ENCODE measurements at places on chromosomes 1 and 21. TPM values are rescaled to one million over a fixed set of nuclear protein-coding genes. Genes with fewer than 3 reads are reported as not detected.

DNA sequence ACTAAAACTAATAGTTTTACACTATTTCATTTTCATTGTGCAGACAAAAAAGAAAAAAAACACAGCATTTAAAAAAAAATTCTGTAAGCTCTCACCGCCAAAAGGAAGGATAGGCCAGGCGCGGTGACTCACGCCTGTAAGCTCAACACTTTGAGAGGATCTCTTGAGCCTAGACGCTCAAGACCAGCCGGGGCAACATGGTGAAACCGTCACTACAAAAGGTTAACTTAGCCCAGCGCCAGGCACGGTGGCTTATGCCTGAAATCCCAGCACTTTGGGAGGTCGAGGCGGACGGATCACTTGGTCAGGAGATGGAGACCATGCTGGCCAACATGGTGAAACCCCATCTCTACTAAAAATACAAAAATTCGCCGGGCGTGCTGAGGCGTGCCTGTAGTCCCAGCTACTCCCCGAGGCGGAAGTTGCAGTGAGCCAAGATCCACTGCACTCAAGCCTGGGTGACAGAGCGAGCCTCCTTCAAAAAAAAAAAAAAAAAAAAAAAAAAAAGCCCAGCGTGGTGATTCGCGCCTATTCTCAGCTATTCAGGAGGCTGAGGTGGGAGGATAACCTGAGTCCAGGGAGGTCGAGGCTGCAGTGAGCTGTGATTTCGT is 14.3 kb upstream of the SPEN start:
- peak; percentile 83 for DNase-seq

GRCh38 chr1:31413405-31414001 is 490 bp downstream of the SERINC2 start:
- peak; percentile 88 for DNase-seq

DNA sequence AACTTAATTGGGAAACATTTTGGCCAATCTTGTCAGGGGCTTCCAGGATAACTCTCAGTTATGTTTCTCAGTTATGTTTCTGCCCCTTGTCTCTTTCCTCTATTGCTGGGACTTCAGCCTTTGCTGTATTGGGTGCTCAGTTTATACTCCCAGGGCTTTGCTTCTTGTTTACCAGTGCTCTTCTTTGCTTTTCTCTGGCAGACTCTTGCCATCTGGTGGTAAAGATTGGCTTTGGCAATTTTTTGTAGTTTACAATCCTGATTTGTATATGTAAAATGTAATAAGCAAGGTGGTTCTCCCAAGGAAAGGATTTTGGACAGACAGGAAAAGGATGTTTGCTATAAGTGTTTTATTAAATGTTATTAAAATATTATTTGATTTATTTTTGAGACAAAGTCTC is 37.9 kb downstream of the FABP3 start:
- DNase-seq, result peak; percentile 63

GRCh38 chr1:8708259-8708658 is 109.2 kb downstream of the RERE start:
- DNase-seq, result no peak

DNA sequence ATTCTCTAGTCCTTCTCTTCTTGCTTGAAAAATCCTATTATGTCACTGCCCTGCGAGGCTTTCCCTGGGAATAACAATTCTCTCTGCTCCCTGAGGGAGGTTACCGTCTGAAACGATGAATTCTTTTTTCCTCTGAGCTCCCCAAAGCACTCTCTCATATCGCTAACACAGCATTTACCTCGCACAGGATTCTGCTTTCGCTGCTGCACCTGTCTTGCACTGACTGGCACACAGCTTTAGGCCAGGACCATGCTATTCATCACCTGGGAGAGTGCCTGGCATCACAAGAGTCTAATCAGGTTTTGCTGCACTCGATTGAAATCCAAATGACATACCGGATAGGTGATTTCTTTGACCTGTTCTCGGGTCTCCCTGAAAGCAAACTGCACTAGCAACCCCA is 52.8 kb upstream of the GNG4 start:
- no peak for DNase-seq

DNA sequence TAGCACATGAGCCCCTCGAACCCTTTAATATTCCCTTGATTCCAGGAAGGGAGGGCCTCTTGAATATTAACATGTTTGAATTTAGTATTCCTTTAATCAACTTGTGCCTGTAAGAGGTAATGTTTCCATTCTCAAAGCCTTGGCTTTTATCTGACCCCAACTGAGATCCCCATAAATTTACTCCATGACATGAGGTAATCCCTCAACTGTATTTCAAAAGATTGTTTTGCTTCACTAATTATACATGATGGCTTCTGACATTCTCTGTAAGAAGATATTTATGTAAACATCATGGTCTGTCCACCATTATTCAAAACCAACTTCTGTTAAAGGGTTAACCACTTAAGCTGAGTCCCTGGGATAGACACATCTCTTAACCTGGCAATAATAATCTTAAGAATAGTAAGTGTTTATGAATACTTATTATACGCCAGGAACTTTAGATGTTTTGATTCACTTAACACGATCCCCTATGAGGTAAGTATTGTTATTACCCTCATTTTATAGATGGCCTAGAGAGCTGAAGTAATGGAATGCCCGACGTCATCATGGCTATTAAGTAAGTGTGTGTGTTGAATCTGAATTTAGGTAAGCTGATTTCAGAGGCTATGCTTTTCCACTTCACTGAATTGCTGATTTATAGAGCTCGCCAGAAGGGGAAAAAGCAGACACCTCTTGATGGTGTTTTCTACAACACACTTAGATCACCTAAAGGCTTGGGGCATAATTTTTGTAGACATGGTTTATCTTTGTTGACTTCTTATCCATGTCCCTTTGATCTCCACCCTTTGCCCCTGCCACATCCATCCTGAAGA is 11.1 kb downstream of the KRTAP19-1 start:
- no peak for DNase-seq

FCRLA gene
- not detected for total RNA-seq

DNA sequence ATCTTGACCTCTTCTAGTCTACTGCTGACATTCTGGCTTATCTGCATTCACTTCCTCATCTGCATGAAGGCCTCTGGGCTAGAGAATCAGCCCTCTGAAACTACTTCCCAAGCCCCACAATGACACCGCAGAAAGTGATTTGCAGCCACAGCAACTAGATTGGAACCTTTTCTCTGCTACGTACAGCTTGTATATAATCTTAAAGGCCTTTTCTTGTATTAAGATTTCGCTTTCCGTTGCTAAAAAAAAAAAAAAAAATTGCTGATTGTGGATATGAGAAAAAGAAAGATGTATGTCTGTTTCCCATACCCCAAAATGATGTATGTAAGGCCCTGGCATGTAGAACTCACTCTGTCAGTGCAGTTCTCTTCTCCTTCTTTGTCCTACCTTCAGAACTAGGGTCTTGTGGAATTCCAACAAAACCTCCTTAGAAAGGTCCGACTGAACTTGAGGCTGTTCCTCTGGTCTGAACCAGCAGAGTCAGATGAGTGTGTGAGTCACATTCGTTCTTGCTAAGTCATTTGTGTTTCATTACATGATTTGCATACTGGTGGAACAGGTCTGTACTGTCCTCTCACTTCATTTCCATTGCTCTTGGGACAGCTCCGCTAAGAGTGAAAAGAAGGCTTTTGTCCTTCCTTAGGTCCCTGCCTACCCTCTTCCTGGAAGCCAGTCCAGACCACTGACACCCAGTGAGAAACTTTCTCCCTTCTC is 62.7 kb downstream of the PLPP3 start:
- peak; percentile 89 for DNase-seq

NOS1AP gene
- total RNA-seq, result 2.3 TPM

DNA sequence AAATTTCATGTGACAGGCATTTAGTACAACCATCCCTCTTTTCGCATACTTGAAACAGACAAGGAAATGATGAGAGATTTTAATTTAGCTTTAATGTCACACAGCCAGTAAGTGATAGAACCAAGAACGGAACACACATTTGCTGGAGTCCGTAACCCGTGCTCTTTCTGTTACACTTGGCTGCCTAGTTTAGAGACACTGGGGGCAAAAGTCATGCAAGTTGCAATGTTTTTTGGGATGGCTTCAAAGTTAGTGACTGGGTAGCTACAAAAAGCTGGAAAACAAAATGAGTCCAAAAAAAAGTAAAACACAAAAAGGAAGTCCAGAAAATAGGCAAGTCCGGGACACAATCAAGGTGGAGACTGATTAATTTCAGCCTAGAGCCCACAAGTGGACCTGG is 5.9 kb downstream of the NID1 start:
- no peak for DNase-seq

FAM3B gene
- not detected for total RNA-seq

GRCh38 chr1:38191461-38191860 is 144.9 kb upstream of the POU3F1 start:
- DNase-seq, result no peak

KCNE2 gene
- 0.71 TPM for total RNA-seq

- no peak for DNase-seq
Measured at GRCh38 chr1:32100807-32101708, 6.8 kb upstream of the KPNA6 start.

- DNase-seq, result no peak
Measured at GRCh38 chr1:1732381-1732780, 8.2 kb upstream of the CDK11A start.

GRCh38 chr1:212671342-212672031 is 28.2 kb downstream of the BATF3 start:
- DNase-seq, result peak; percentile 50

UTP25 gene
- 6.7 TPM for total RNA-seq

DNA sequence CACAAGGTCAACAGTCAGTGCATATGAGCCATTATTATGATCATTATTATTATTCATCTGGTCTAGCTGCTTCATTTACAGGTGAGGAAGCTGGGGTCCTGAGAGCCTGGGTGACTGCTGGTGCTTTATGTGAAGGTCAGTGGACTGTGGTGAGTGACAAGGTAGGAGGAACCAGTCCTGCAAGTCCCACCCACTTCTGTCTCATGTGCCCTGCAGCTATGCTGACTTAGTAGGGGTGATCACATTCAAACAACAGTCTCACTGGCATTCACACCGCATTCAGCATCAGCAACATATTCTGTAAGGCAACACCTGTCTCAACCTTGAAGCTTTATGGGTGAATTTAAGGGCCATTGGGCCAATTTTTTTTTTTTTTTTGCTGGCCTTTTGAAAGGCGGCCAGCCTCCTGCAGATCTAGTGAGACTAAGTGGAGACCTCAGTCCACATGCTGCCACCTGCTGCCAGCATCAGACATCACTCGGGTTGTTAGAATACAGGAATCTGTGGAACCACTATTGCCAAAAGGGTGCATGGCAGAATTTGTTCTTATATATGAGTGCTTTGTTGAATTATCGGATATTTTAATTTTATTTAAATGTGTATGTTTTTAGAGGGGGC is 59.9 kb upstream of the CACNA1E start:
- peak; percentile 73 for DNase-seq

- no peak for DNase-seq
Measured at GRCh38 chr1:74586253-74586897, 74.0 kb upstream of the LRRC53 start.

- DNase-seq, result no peak
Measured at GRCh38 chr1:108575375-108575774, 15.5 kb downstream of the EEIG2 start.

DNA sequence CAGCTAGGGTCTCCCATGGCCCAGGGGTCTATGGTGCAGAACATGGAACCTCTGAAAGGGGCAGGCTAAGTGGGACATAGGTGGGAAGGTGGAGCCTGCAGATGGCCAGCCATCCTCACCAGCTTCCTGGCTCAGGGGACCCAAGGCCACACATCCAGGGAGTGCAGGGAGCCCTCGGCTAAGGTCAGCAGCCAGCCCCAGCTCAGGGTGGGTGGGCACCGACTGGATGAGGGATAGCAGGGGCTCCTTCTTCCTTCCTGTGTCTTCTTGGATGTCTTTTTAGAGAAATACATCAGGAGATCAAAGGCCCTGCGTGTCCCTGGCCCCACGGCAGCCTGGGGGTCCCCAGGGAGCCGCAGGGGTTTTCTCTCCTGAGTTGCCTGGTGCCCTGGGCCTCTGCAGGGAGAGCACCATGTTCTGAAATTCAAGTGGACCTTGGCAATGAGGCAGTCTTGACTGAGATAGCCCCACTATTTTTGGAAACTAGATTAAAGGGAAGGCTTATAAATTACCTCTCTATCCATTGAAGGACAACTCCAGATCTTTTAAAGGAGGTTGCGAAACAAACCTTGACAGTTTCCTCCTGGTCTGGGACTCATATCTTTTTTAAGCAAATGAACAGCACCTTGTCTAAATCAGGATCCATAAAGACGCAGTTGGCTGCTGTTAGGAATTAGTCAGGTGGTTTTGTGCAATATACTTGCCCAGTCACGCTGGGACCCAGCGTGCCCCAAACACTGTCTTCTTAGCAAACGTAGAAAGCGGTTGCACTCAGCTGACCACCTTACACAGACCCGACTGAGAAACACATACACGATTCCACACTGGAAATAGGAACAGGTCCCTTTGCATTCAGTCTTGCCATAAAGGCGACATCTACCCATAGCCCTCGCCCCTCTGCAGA is 242.3 kb downstream of the TOMM20 start:
- DNase-seq, result no peak

GRCh38 chr1:175826705-175827104 is 83.3 kb upstream of the TNR start:
- no peak for DNase-seq

S100B gene
- not detected for total RNA-seq

- DNase-seq, result no peak
Measured at GRCh38 chr1:36909946-36910725, 124.2 kb downstream of the GRIK3 start.

DNA sequence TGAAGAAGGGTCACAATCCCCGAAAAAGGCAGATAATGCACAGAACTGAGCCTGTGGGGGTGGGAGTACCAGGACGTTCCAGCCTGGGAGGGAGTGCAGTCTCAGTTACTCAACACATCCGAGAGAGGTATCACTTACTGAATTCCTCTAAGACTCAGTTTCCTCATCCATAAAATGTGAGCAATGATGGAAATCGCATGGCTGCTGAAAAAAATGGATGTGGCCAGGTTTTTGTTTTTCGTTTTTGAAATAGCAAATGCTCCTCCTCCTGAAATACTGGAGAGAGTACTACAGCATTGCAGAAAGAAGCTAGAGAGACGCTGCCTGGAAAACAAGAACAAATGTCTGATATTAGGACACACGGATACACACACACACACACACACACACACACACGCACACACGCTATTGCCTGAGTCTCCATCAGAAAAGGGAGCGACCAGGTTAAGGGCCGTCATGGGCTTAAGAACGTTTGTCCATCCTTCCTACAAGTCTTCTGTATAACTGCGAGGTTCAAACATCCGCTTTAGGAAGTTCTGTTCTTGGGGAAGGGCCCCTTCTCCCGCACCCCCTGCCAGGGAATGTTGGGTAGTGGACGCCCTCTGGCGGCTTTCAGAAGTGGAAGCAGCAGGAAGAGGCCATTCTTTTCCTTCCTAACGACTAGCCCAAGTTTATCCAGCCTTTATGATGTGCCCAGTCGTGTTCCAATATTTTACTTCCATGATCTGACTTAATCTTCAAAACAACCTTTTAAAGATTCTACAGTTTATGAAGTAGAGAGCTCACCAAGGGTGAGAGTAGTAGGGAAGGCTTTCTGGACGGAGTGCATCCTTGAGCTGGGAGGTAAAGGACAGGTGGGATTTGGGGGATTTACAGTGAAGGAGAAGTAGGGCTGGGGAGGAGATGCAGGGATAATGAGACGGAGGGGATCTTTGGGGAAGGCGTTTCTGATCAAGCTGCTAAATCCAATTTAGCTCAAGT is 699 bp upstream of the NES start:
- peak; percentile 80 for DNase-seq
